ENCODE measurements at places on chromosomes 3 and 15. TPM values are rescaled to one million over a fixed set of nuclear protein-coding genes. Genes with fewer than 3 reads are reported as not detected.
A peak's percentile ranks its signal among the peaks of the same experiment; 100 is the strongest.

- H3K4me1 ChIP-seq = 0 out of 2 replicates have a peak, but pooled peaks cover 1% of the 10 kb centered on the region
- no peaks in the 10 kb centered on the region for H3K36me3 ChIP-seq
- no peak for DNase-seq
- no peak overlapping the region for H3K27ac ChIP-seq
- no peaks in the 10 kb centered on the region for H3K27me3 ChIP-seq
- no peak overlapping the region for H3K4me3 ChIP-seq
Observed at GRCh38 chr3:117989982-117990381, 1044.7 kb downstream of the IGSF11 start.

- H3K27ac ChIP-seq = no peak overlapping the region
- H3K4me1 ChIP-seq = no peaks in the 10 kb centered on the region
- no peak overlapping the region for H3K4me3 ChIP-seq
- DNase-seq = no peak
- no peaks in the 10 kb centered on the region for H3K36me3 ChIP-seq
Observed at GRCh38 chr15:100794008-100794407, 85.6 kb upstream of the ALDH1A3 start.

DNA sequence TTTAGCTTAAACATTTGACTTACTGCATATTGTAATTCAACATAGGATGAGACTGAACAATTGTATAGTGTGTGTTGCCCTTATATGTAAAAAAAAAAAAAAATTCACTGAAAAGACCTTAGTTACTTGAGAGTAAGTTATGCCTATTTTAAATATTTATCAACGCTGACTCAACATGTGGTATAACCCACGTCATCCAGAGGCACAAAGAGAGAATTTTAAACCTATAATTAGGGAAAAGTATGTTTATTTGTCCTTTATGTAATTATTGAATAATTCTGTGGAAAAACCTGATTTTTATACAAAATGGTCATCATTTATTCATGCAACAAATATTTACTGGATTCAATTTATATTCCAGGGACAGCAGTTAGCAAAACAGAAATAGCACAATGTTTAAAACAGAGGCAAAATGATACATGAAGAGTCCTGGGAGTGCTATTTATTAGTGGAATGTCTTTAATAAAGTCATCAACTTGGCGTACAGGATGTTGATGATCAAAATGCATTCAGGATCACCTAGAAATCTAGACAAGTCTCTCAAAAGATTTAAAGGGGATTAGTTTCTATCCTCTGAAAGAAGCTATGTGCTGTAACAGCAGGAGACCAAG is 223.7 kb downstream of the PCCB start:
- H3K27ac ChIP-seq = peak overlapping the region; percentile 64
- DNase-seq = peak; percentile 71
- H3K4me1 ChIP-seq = peaks cover 14% of the 10 kb centered on the region

GRCh38 chr3:149203758-149204157 is 17.9 kb downstream of the CP start:
- H3K4me3 ChIP-seq = no peak overlapping the region
- H3K27ac ChIP-seq = no peak overlapping the region
- no peaks in the 10 kb centered on the region for H3K27me3 ChIP-seq

DNA sequence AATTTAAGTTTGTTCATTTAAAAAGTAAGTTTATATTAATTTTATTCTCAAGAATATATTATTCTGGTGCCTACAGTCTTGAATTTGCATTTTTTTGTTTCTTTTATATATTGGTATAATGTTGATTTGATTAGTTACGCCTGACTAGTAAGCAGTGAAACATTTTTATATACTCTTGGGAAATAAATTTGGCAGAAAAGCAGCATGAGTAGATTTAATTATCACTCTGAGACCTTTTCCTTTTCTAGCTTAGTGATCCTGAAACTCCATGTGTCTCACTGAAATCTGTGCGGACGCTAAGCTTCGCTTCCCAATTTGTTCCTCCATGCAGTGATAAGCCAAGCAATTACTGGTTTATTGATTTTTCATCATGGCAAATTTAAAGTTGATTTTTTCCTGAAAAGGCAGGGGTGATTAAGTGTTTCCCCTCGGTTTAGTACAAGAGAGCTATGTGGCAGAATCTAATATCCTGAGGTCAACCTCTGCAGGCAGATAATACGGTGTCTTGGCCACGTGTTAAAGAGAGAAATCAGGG is 87.2 kb upstream of the MLF1 start:
- H3K27ac ChIP-seq = no peak overlapping the region
- no peak for DNase-seq
- H3K4me1 ChIP-seq = no peaks in the 10 kb centered on the region
- no peaks in the 10 kb centered on the region for H3K36me3 ChIP-seq
- H3K4me3 ChIP-seq = no peak overlapping the region

- H3K27ac ChIP-seq = no peak overlapping the region
- H3K36me3 ChIP-seq = no peaks in the 10 kb centered on the region
Observed at GRCh38 chr3:120151791-120152190, 57.5 kb upstream of the GSK3B start.

MRAS gene
- 56.7 TPM for total RNA-seq

SERPINI2 gene
- total RNA-seq = not detected
